Mucosa of gallbladder (tissue), 1 donor: ENCODE measurements at places on chromosomes 7 and 10. TPM values are rescaled to one million over a fixed set of nuclear protein-coding genes. Genes with fewer than 3 reads are reported as not detected.

The MMD2 gene
- total RNA-seq: not detected

The MAP3K8 gene
- total RNA-seq: 17.5 TPM

The PRLHR gene
- 0.17 TPM for total RNA-seq

The ANKRD2 gene
- total RNA-seq: 2.3 TPM

The GRID1 gene
- total RNA-seq: 6.3 TPM

The MSMB gene
- total RNA-seq: 15.8 TPM

The IKZF1 gene
- 17.4 TPM for total RNA-seq

- no peak for DNase-seq
Observed at GRCh38 chr7:158053183-158053915, 534.3 kb downstream of the PTPRN2 start.
